GOT3 (cell line): ENCODE measurements at places on chromosomes 12 and 14.

- DNase-seq: no peak
These were observed 11.6 kb downstream of the CDK2AP1 start for GRCh38 chr12:123260081-123260480.

GRCh38 chr12:113134521-113134951 is 1.0 kb downstream of the RASAL1 start:
- no peak for DNase-seq

DNA sequence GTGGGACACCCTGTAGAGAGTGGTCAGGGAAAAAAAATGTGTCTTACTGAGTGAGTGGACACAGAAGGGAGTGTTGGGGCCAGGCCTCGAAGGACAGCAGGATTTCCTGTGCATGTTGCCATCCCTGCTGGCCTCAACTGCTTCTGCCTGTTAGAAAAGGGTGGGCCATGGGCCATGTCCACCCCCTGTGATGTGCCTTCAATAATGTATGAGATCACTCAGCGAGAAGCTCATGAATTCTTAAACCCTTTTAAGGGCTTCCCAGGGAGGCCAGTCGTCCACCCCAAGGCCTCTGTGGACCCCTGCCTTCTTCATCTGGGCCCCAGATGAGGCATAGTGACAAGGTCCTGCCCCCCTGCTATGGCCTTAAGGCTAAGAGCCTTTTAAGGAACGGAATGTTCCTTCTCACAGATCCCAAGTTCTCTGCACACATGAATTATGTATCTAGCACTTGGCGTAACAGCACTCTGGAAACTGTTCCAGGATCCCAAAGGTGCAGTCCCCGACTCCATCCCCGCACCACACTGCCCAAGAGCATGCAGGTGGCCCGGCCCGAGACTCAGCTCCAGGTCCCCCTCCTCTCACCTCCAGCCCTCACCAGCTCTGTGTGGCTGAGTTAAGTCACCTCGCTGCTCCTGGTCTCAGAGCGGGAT is 8.9 kb upstream of the C14orf132 start:
- no peak for DNase-seq

- no peak for DNase-seq
These were observed 36.5 kb downstream of the DBX2 start for GRCh38 chr12:45014396-45014795.

GRCh38 chr12:129363041-129363440 is 509.8 kb downstream of the GLT1D1 start:
- DNase-seq: no peak
